ENCODE measurements at places on chromosomes 6 and 20.

DNA sequence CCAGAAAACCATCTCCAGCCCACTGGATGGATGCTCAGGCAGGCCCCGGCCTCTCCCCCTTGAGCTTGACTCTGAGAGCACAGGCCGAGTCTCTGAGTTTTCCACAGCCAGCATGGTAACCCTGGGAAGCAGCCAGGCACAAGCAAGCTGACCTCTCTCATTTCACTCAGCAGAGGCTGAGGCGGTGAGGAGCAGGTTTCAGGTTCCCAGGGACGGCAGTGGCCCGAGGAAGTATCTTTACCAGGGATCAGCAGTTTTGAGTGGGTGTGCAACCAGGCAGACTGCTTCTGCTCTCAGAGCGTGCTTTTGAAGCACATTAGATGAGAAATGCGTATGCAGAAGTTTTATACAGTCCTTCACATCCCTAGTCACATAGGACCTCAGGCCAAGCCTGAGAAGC, 12.6 kb downstream of the HCK start:
- no peak for DNase-seq

GRCh38 chr6:128284128-128284527, 236.3 kb downstream of the PTPRK start:
- DNase-seq, result no peak

GRCh38 chr6:116450769-116451740, 10.1 kb upstream of the CALHM6 start:
- DNase-seq, result no peak

DNA sequence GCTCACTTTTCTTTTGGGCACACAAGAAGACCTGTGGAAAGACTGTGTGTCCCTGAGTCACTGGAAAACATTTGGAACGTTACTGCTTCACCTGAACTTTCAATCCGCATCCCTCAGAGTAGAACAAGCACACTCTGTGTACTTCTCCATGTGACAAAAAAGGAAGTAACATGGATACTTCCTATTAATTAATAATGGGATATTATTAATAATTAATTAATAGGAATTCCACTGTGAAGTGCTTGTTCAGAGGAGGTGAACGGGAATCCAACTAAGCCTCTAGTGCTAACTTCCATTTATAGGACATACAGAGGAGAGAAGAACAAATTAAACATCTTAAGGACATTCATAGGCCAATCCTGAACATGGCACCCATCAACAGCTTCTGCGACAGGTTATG, 407.8 kb downstream of the SYNE1 start:
- no peak for DNase-seq

DNA sequence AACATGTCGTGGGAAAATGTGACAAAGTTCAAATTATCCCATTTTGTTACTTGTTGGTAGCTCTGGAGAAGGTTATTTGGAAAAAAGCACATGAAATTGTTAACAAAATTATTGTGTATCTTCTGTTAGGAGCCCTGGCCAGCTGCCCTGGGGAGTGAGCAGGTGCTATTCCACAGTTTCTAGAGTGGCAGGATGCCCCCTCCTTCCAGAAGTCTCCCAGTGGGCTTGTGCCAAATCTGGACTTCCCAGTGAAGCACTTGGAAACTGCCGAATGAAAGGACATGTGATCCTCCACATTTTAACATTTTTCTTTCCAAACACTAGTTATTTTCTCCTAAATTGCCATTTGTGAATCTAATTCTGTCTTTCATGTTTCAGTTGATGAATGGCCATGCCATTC, 66.9 kb upstream of the CLDN20 start:
- DNase-seq, result no peak

DNA sequence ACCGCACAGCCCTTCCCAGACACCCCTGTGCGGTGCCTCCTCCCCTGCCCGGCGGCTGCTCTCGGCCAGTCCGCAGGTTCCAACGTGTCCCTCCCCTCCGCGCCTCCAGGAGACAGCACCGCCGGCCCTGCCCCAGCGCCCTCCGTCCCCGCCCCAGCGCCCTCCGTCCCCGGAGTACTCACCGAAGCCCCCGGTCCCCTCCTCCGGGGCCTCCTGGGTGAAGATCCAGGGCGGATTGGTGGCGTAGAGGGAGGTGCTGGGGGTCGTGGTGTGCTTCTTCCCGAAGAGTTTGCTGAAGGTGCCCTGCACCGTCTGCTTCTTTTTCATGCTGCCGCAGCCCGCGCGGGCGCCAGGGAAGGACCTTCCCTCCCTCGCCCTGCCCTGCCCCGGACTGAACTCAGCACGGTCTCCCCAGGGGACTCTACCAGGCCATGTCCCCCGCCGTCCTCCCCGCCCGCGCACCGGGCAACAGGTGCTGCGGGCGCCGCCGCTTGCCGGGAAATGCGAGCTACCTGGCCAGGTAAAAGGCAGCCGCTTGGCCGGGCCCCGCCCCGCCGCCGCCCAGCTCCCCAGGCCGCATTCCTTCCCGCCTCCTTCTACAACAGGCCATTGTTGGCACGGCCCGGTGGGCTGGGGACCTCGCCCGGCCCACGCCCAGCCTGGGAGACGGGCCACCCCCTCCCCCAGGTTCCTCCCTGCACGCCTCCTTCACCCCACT, at the start of gene C6orf132:
TSS of gene C6orf132 (minus strand) at position 503 of the 718 bp plus-strand sequence. CDS start at position 327, 176 bp downstream.
- DNase-seq, result peak; percentile 19

GRCh38 chr20:46179862-46180261, 61.7 kb downstream of the CD40 start:
- no peak for DNase-seq

- no peak for DNase-seq
Measured at GRCh38 chr20:63022501-63022900, 15.7 kb upstream of the BHLHE23 start.

DNA sequence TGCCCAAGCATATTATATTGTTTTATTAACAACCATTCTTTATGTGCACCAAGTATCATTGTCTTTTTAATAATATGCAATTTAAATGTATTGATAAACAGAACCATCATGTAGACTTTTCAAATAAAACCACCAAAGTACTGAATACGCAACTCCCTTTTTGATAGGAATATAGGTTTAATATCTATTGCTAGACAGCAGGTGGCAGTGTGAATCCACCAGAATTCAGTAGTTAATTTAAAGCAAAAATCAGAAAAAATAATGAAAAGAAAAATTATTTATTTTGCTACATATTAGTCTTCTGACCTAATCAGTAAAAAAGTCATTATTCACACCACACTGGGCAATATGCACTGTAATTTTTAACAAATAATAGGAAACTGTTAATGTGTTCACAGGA, 143.7 kb downstream of the KLHL32 start:
- DNase-seq, result no peak

GRCh38 chr6:141451511-141452353, 681.0 kb upstream of the GJE1 start:
- DNase-seq, result no peak

DNA sequence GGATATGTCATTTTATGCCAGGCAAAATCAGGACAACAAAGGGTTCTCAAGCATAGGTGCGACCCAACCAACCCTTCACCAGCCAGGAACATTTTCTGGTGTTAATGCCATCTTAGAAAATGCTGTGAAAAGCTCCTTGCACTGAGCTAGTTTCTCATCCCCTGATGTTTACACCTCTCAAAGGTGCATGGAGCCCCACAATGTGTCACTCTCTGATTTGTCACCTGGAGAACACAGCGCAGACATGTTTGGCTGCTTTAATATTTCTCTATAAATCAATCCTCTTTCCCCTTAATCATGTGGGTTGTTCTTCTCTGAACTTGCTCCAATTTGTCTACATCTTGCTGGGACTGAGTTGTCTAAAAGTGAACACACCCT, 244.3 kb downstream of the TSHZ2 start:
- DNase-seq, result no peak

- DNase-seq, result no peak
Measured at GRCh38 chr6:107128175-107128574, 12.9 kb upstream of the BEND3 start.

DNA sequence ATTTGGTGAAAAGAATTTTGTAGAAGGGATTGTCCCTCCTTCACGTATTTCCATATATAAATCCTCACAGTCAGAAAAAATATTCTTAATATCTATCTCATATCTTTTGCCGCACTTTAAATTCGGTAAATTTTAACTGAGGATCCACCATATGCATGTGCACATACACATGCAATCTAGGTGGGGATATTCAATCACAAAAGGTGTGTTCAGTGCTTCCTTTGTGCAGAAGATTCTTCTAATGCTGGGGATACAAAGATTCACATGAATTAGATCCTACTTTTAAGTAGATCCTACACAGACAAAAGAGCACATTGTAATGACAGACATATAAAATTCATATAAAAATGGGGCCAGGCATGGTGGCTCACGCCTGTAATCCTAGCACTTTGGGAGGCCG, 13.6 kb upstream of the HLA-DRB1 start:
- no peak for DNase-seq

DNA sequence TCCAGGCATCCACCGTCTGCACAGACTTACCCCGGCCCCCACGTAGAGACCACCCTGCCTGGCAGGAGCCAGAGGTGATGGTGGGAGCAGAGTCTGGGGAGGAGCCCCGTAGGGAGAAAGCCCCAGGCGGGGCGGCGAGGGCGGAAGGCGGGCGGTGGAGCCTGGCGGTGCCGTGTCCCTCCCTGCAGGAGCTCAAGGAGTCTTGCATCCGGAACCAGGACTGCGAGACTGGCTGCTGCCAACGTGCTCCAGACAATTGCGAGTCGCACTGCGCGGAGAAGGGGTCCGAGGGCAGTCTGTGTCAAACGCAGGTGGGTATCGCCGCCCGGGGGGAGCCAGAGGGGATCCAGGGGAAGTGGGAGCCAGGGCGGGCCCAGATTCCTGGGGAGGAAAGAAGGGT, 6.0 kb downstream of the CLPSL1 start:
- DNase-seq, result no peak

- DNase-seq, result no peak
Measured at GRCh38 chr6:166078294-166078693, 89.4 kb downstream of the TBXT start.
